Esophagus muscularis mucosa (tissue), 4 donors: ENCODE measurements at places on chromosomes 3 and 15. TPM values are rescaled to one million over a fixed set of nuclear protein-coding genes. Genes with fewer than 3 reads are reported as not detected.

GRCh38 chr3:186869253-186870100 is 27.0 kb downstream of the ADIPOQ start:
- no peak for DNase-seq

GRCh38 chr15:81966631-81967030 is 79.2 kb downstream of the MEX3B start:
- DNase-seq = no peak

- DNase-seq = no peak
These were observed 44.3 kb downstream of the PTPRG start for GRCh38 chr3:61605589-61606175.

- no peak for DNase-seq
These were observed 34.0 kb downstream of the PCSK6 start for GRCh38 chr15:101455291-101456025.

DNA sequence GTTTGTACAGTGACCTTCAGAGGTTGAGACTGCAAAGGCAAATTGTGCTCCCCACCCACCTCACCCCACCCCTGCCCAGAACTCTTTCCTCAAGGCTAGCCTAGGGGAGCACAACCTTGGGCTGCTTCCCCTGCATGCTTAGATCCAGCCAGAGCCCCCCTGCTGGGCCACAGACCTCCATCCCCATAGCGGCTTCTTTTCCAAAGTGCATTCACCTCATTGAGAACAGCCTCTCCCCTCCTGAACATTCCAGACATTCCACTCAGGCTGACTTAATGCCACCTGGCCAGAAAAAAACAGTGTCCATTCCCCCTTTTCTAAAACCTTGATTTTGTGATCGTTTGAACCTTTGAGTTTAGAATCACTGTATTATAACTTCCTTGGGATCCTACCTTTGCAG is 124.4 kb upstream of the TOPAZ1 start:
- DNase-seq = no peak

- DNase-seq = no peak
These were observed 238.2 kb downstream of the GREM1 start for GRCh38 chr15:32956006-32956405.

DNA sequence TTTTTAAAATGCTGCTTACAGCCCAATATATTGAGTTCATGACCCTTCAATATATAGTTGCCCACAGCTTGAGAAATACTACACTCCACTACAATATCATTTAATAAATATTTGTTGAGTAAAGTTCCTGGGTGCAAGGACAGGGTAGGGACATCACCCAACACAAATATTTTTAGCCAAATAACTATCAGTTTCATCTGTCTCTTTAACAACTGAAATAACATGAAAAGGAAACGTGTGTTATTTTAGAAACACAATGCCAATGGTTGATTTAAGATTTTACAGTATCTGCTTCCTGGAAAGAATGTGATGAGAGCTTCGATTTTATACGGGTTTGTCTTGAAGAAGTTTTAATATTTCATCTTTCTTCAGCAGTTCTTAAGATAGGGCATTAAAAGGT is 67.7 kb upstream of the CDV3 start:
- DNase-seq = no peak

DNA sequence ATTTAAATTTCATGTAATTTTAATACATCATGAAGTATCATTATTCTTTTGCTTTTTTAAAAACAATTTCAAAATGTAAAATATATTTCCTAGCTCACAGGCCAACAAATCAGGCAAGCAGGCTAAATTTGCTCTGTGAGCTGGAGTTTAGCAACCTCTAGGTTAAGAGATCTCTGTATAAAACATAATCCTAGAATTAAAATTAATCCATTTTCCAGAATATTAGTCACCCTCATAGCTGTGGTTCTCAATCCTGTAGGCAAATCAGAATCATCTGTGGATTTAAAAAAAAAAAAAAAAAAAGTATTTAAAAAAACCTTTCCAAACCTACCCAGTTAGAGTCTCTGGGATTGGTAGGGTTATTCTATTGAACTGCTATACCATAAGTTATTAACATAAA is 209.7 kb downstream of the MINAR1 start:
- DNase-seq = no peak

DNA sequence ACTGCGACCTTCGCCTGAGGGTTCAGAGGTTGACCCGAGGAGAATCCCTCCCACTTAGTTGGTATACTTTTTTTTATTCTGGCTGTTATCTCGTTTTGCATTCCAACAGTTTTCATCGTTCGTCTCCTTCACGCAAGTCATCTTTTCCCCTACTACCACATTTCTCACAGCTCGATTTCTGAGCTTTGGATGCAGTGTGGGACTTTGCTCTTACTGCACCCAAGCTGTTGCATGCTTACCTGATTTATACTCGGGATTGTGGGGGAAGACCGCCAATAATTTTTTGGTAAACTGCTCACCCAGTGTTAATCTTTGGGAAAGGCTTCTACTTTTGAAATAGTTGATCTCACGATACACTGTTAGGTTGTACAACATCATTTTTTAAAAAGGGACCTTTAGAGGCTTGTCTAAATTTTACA is 702 bp downstream of the TBC1D23 start:
- no peak for DNase-seq

DNA sequence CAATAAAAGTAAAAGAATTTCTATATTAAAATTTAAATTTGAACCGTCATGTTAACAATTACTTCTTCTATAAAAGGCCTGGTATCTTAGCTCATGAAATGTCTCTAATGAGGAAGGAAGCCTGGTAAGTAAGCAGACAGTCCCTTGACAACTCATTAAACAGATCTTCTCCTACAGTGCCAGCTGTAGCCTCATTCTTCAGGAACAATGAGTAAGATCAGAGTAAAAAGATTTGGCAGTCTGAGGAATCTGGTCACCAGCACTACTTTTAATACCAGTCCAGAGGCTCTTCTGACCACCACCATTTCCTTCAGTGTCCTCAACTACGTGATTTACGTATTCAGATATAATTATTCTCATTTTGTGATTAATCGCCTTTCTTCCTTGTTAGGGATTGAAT is 955.0 kb upstream of the ALCAM start:
- no peak for DNase-seq

DNA sequence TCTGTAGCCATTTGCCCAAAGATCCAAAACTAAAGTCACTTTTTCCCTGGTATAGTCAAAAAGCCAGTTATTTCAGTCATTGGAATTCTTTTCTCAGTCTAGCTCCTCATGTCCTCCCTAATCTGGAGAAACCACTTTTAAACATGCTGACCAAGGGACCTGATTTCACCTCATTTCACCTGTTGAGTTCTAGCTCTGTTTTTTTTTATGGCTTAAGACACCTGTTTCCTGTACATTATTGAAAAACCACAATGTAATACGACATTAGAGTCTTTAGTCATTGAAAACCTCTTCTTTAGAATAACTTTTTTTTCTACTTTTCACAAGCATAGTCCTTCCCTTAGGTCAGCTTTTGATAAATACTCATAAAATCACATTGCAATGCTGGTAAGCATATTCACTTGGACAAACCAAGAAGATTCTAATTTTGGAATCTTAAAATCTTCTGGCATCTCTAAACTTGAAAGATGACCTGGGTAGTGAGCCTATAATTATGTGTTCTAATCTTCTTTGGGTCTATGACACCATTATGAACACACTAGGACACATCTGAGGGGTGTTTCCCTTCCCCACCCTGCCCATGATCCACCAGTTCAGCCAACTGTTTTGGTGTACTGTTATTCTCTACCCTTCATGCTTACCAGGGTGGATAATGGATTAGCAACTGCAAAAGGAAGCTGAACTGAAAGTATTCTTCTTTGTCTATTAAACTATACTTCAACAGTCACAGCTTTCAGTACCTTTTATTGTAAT is 103.5 kb upstream of the FXR1 start:
- no peak for DNase-seq

The TF gene
- 0.23 TPM for total RNA-seq
